Fibroblast of skin of right quadriceps (primary cell): ENCODE measurements at places on chromosomes 12 and 14.

GRCh38 chr12:102953221-102953620, 4.3 kb upstream of the ASCL1 start:
- no peak for DNase-seq

- peak; percentile 46 for DNase-seq
These were observed 838 bp downstream of the LRIG3 start for GRCh38 chr12:58919231-58920101.

GRCh38 chr14:68975667-68976066, 3.4 kb downstream of the ACTN1 start:
- peak; percentile 79 for DNase-seq

DNA sequence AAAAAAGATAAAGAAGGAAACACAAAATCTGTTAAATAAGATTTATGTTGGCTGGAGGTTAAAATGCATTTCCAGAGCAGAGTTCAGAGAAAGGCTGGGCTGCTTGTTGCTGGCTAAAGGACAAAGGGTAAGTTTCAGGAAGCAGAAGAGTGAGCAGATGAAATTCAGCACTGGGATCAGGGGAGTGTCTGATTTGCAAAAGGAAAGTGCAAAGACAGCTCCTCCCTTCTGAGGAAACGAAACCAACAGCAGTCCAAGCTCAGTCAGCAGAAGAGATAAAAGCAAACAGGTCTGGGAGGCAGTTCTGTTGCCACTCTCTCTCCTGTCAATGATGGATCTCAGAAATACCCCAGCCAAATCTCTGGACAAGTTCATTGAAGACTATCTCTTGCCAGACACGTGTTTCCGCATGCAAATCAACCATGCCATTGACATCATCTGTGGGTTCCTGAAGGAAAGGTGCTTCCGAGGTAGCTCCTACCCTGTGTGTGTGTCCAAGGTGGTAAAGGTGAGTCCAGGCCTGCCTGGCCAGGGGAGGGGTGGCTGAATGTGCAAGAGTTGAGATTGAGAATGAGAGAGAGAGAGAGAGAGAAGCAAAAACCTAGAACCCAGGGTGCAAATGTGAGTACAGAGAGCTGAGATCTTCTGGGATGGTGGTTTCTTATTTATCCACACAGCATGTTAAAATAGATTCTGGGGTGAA, at the start of gene OAS1:
Gene OAS1, plus strand, starts transcription at position 251 of the 703 bp plus-strand sequence. Its CDS starts 78 bp downstream, at position 329.
- DNase-seq = no peak

GRCh38 chr12:117359029-117359845, 2.2 kb downstream of the NOS1 start:
- no peak for DNase-seq

DNA sequence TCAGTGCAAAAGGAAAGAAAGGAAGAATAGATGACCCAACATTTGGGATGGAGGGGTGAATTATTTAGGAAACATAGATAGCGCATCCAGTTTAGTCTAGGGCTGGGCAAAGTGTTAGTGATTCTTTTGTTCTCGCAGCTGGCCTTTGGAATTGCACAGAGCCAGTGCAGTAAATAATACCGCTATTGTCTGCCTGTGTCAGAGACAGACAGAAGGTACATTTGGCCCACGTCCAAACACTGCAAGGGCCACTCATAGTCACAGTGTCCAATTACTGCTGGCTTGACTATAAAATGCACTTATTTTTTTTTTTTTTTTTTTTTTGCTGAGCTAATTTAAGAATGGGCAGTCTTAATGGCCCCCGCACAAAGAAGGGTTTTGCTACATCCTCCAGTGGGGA, 638.6 kb downstream of the BCL11B start:
- DNase-seq = no peak

- no peak for DNase-seq
These were observed 1.5 kb downstream of the MTERF2 start for GRCh38 chr12:106985479-106985878.

GRCh38 chr14:100219126-100219785, 19.7 kb upstream of the YY1 start:
- DNase-seq = no peak

- no peak for DNase-seq
These were observed 11.3 kb downstream of the ESPL1 start for GRCh38 chr12:53279283-53279869.

DNA sequence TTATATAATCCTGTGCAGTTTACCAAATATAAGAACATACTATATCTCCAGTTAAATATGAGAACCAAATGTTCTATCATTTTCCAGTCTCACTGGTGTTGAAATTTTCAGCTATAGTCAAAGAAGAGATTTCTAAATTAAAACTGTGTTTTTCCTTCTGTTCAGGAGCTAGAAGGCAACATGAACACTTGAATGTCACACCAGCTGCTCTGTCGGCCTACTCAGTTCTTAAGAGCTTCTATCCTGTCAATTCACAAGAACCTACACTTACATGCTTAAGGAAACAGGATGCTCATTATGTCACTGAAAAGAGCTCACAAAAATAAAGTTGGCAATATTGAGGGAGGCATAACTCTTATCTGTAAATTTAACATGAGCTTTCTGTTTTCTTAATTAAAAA, 43.1 kb downstream of the ATP2B1 start:
- no peak for DNase-seq

GRCh38 chr14:104681689-104682074, 7.7 kb upstream of the INF2 start:
- peak; percentile 79 for DNase-seq

- DNase-seq = no peak
These were observed 135.9 kb downstream of the DUSP6 start for GRCh38 chr12:89216211-89216952.

GRCh38 chr12:76755829-76756379, 8.0 kb upstream of the ZDHHC17 start:
- no peak for DNase-seq

DNA sequence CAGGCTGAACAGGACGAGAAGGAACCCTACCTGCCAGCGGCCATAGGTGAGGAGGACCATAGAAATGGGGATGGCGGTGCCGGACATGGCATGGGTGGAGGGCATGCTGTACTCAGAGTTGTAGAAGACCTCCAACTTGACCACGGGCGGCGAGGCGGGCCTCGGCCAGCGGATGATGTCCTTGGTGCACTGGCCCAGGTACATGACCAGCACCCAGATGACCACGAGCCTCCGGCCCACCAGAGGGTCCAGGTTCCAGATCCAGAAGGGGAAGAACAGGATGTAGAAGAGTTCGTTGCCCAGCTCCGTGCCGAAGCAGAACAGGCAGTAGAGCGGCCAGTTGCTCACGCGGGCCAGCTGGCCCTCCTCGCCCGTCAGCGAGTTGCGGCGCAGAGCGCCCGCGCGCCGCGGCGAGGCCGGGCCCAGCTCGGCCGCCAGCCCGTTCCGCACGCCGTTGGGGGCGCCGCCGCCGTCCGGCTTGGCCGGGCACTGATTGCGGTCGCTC, 582 bp downstream of the SGPP1 start:
- peak; percentile 4 for DNase-seq

GRCh38 chr12:109910969-109911348, 10.9 kb downstream of the TCHP start:
- no peak for DNase-seq

DNA sequence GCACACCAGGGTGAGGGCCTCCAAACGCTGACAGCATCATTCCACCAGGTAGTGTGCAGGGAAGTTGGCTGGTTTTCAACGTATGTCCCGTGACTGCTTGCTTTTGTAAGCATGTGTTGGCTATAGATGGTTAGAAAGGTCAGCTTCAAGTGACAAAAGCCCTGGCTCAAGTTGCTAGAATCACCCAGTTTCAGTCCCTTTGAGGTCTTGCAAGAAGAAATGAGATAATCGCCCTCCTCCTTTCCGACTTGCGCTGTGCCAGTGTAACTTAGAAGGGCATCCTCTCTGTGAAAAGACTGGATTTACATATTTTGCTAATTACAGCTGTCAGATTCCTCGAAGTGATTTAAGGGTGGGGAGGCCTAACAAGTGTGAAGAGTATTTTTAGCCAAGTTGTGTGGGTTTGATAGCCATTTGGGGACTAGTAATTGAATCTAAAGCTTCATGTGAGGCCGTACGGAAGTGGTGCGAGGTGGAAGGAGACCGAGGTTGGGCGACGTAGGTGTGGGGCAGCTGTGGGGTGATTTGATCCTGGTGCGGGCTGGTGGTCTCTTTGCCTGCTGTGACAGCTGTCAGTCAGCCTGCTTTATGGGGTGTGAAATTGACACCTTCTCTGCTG, 94.7 kb downstream of the CHST11 start:
- DNase-seq = no peak

GRCh38 chr14:86310611-86311010, 780.7 kb downstream of the FLRT2 start:
- no peak for DNase-seq

DNA sequence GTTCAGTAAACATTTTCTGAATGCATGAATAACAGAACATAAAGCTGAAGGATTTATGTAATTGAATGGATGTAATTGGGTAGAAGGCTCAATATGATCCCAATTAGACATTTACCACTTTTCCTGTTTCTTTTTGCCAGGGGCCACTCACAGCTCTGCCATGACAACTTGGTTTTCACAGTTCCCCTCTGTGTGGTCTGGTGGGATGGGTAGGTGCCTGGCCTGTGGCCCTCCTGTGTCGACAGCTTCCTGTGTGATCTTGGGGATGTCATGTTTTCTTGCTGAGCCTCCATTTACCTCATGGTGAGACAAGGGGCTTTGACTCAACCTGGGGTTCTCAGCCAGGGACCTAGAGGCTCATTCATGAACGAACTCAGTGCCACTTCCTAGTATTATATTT, 12.6 kb upstream of the SERPINA10 start:
- no peak for DNase-seq

GRCh38 chr12:60415351-60415750, 819.5 kb downstream of the SLC16A7 start:
- DNase-seq = peak; percentile 6

- no peak for DNase-seq
These were observed 40.2 kb upstream of the APPL2 start for GRCh38 chr12:105275997-105276733.

DNA sequence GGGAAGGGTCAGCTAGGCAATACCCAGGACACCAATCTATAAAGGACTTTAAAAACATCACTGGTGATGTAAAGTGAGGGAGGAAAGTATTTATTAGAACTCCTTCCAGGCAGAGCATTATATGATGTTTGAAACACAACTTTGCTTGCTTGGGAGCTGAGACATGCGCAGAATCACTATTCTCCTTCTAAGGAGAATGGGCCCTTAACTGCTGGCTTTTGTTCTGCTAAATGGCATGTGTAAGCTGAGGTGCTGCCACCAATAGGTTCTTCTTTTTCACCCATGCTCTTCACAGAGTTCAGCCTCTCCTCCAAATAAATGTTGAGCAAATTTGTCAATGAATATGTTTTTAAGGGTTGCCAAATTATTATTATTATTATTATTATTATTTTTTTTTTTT, 3.9 kb downstream of the STAC3 start:
- no peak for DNase-seq

- DNase-seq = no peak
These were observed 59.4 kb downstream of the TTC7B start for GRCh38 chr14:90756755-90757345.

GRCh38 chr12:122327494-122328385, 61.4 kb upstream of the VPS33A start:
- DNase-seq = no peak

DNA sequence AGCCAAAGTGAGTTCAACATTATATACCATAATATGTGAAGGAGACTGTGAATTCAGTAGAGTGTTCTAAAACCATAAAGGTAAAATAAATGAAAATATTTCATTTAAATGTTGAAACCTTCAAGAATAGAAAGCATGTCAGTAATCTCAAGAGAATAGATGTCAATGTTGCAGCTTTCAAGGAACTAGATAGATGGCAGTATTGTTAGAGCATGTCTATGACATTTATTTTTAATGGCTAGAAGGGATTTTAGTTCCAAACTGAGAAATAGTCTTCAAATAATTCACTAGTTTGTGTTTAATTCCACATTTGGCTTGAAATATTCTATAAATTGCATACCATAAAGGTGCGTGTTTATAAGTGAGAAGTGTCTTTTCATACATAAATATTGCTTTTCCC, 326.5 kb downstream of the FLRT2 start:
- DNase-seq = no peak

- no peak for DNase-seq
These were observed 2.9 kb upstream of the DENR start for GRCh38 chr12:122749569-122750332.

- DNase-seq = no peak
These were observed 51.1 kb downstream of the SLC38A1 start for GRCh38 chr12:46217541-46218321.

DNA sequence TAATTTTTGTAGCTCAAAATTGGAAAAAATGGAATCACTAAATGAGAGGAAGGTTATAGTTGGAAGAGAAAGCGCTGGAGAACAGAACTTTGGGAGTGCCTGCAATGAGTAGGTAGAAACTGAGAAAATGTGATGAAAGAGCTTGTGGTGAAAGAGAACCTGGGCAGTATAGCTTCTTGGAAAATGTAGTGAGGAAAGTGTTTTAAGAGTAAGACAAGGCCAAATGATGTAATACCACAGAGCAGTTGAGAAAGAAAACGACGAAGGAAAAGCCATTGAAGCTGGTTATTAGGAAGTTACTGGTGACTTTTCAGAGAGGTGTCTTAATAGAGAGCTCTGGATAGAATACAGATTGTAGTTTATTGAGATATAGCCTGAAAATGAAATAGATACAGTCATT, 255.3 kb downstream of the AEBP2 start:
- peak; percentile 35 for DNase-seq

GRCh38 chr14:103526247-103526913, 2.6 kb upstream of the TRMT61A start:
- DNase-seq = no peak

GRCh38 chr12:117444781-117445180, 83.4 kb upstream of the NOS1 start:
- no peak for DNase-seq

DNA sequence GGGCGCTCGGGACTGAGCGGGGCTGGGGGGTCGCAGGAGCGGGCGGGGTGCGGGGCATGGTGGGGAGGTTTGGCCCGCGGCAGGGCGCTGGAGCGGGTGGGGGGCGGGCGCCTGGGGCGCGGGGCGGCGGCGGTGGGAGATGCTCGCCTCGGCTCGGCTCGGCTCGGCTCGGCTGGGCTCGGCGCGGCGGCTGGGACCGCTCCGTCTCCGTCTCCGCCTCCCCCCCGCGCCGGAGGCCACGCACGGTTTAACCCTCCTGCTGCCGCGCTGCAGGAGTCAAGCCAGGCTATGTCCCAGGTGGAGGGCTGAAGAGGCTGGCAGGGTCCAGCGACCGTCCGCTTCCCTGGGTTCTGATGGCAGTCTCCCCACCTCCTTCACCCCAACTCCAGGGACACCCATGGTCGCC, at the start of gene PIANP:
Gene PIANP, minus strand, starts transcription at position 170 of the 406 bp plus-strand sequence. CDS start 2,754 bp downstream, outside the sequence.
- DNase-seq = peak; percentile 34
